ENCODE measurements at places on chromosomes 16 and 17. TPM values are rescaled to one million over a fixed set of nuclear protein-coding genes. Genes with fewer than 3 reads are reported as not detected.

NDUFAB1 gene
- total RNA-seq: 74.9 TPM

EVI2A gene
- 8.9 TPM for total RNA-seq

DNA sequence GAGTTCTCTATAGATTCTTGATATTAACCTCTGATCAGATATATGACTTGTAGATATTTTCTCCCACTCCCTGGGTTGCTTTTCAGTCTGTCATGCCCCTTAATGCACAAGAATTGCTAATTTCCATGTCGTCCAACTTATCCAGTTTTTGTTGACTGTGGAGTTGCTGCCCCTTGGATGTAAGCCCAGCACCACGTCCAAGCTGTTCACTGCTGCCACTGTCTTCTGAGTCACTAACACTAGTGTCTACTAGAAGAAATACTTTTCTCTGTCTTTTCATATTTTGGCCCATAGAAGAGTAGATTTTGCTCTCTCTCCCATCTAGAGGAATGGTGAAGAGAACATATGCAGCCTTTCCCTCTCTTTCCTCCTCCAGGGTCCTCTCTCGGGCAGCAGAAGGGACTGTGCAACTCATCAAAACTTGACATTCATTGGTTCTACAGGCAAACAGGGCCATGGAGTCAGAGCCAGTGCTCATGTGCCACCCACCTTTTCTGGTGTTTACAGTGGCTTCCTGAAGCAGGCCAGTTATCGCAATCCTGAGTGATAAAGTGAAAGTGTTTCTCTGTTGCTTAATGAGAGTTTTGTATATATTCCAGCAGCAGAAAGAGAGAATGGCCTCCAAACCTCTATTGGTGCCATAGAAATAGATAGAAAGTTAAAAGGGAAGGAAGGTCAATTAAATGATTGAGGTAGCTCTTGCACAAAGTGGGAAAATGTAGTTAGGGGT is 22.6 kb upstream of the PMP22 start:
- DNase-seq: no peak

TMEM98 gene
- total RNA-seq: 71.0 TPM

GRCh38 chr17:72119077-72119872 is 1.5 kb upstream of the SOX9 start:
- no peak for DNase-seq
